ENCODE measurements at places on chromosomes 6 and 20.

- no peak for DNase-seq
These were observed 26.9 kb downstream of the TFAP2B start for GRCh38 chr6:50845499-50846143.

GRCh38 chr6:113560908-113561307 lies 296.2 kb upstream of the MARCKS start:
- DNase-seq = no peak

- DNase-seq = no peak
These were observed 89.9 kb downstream of the PSMB1 start for GRCh38 chr6:170463101-170463721.

DNA sequence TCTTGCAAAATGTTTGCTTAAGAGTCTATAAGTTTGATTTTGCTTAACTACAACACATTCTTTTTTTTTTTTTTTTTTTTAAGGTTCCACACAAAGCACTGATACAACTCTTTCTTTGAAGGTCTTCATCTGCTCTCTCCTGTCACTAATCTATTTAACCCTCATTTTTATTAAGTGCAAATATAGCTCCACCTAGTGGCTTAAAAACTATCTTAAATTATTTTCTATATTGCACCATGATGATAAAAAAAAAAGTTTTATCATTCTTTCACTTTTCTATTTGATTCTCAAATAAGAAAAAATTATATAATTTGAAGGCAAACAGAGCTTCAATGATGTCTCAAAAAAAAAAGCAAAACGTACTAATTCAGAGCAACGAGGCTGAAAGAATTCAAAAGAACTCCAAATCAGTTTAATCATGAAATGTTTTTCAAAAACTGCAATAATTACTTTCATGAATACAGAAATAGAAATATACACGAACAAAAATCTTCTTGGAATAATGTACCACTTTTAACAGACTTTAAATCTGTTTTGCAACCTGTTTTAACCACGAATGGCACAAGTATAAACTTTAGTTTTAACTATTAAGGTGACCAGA lies 12.8 kb downstream of the ESF1 start:
- DNase-seq = no peak

DNA sequence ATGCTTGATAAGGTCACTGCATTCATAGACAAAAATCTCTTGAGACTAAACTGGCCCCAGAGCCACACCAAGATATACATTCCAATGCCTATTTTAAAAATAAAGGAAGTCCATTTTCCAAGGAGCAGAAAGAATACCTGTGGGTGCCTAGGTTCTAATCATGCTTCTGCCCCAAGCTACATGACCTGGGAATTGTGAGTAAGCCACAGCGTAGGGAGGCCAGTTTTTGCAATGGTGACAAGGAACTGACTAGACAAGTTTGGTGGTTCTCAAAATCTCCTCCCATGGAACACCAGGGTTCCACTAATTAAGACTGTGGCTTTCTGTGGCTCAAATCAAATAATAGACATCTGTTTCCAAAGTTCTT lies 83.3 kb downstream of the GMDS start:
- no peak for DNase-seq

GRCh38 chr20:22490287-22491193 lies 93.8 kb downstream of the FOXA2 start:
- DNase-seq = no peak

- no peak for DNase-seq
These were observed 39.2 kb downstream of the ZNF184 start for GRCh38 chr6:27433714-27434113.

DNA sequence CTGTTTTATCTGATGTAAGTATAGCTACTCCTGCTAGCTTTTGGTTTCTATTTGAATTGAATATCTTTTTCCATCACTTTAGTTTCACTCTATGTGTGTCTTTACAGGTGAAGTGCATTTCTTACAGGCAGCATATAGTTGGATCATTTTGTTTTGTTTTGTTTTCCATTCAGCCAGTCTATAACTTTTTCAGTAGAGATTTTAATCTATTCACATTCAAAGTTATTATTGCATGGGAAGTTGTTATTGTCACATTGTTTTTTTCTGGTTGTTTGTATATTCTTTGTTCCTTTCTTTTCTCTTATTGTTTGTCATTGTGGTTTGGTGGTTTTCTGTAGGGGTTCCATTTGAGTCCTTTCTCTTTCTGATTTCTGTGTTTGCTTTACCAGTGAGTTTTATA lies 151.2 kb downstream of the PDE10A start:
- DNase-seq = no peak

DNA sequence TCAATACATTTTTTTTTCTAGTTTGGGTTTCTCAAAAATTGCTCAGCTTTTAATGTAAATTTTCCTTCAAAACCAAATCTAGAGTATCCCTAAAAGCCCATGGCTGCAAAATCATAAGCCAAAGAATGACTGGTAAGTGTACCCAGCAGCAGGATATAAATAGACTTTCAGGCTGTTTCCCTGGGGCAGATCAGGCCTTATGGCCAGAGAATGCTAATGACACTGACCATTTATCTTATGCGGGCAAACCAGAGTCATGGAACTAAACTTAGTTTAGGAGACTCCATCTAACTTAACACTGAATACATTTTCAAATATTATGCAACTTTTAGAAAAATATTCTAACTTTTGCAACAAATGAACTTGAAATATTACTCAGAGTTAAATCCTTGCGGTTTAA lies 7.4 kb downstream of the OSER1 start:
- DNase-seq = peak; percentile 18

GRCh38 chr6:96520171-96521115 lies 1.2 kb upstream of the UFL1 start:
- DNase-seq = no peak

GRCh38 chr6:133995758-133996157 lies 42.7 kb downstream of the TBPL1 start:
- DNase-seq = no peak

DNA sequence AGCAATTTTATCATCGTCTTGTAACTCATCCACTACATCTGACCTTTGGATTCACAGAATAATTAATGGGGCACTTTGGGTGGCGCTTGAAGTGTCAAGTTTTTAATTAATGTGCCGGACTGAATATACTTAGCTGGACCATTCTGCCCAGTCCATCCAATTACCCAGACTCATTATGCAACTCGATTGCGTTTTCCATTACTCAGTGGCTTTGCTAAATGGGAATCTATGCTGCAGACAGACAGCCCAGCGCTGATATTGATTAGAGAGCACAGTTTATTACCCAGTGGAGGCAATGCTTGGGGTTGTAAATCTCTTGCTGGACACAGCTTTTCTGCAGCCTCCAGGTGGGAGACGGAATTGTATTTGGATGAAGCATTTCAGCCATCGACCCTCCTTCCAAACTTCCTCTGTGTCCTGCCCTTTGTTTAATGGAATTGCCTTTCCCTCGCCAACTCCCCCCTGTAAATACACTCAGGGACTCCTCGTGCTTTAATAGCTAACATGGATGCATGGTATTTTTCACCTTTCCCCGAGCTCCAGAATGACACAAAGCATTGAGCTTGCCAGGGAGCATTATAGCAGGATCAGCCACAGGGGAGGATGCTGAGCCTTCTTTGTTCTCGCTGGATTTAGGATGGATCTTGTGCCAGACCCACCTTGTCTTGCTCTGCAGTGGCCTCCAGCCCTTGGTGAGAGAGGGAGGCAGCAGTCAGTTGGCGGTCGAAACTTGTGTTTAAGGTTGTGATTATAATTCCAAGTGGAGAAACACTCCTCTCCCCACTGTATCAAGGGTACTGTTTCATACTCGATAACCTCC lies 59.7 kb downstream of the EDN3 start:
- DNase-seq = no peak

DNA sequence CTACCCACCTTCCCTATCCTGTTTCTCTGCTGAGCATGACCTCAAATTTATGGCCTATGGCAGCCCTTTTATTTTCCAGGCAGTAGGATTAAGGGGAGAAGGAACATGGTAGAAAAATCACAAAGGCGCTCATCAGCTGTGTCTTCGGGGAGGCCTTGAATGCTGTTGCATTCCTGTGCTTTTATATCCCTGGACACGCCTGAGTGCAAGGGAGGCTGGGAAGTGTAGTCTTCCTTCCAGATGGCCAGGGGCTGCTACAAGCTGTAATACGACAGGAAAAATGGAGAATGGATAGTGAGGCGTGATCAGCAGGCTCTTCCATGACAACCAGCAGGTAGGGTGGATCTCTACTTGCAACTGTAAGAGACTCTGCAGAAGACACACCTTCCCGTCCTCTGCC lies 210.9 kb upstream of the GGTLC1 start:
- no peak for DNase-seq

DNA sequence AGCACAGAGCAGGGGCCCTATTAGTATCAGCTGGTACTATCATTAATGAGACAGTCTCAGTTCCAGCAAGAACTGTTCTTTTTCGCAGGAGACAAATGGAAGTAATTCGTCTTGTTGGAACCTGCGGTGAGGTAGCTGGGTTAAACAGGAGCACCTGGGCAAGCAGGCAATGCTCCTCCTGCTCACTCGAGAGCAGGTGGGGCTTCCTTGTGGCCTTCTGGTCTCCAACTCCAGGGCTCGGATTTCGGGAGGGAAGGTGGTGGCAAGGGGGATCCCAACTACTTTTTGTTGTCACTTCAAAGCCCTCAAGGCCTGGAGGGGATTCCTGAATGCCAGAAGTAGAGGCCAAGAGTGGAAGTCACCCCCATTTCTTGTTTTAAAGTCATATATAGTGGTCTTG lies 1.3 kb upstream of the SPEF1 start:
- DNase-seq = no peak

DNA sequence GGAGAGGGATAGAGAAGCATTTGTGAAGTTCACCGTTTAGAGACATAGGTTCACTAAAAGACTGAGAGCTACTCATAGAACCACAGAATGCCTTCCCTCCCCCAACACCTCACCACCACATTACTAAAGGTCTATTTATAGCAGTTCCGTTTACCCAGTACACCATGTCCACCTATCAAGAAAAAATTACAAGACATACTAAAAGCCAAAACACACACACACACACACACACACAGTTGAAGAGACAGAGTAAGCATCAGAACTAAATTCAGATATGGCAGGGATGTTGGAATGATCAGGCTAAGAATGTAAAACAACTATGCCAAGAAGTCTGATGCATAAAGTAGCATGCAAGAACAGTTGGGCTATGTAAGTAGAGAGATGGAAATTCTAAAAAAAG lies 52.3 kb downstream of the SLC22A3 start:
- DNase-seq = no peak

DNA sequence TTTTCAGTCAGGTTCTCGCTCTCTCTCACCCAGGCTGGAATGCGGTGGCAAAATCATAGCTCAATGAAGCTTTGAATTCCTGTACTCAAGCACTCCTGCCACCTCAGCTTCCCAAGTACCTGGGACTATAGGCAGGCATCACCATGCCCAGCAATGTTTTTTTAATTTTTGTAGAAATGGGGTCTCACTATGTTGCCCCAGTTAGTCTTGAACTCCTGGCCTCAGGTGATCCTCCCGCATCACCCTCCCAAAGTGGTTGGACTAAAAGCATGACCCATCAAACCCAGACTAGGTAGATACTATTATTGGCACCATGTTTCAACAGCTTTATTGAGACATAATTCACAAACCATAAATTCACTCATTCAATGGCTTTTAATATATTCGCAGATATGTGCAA lies 72.7 kb upstream of the RUNX2 start:
- no peak for DNase-seq

DNA sequence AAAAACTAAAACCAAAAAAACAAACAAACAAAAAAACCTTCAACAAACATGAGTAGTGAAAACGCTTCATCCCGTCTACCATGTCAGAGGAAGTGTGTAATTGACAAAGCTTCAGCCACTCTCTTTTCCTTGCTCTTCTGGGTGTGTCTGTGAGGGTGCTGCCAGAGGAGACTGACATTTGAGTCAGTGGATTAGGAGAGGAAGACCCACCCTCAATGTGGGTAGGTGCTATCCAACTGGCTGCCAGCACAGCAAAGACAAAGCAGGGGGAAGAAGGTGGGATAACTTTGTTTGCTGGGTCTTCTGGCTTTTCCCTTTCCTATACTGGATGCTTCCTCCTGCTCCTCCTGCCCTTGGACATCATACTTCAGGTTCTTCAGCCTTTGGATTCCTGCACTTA lies 145.6 kb downstream of the TASP1 start:
- no peak for DNase-seq

- no peak for DNase-seq
These were observed 382 bp downstream of the MYH7B start for GRCh38 chr20:34956041-34956458.

DNA sequence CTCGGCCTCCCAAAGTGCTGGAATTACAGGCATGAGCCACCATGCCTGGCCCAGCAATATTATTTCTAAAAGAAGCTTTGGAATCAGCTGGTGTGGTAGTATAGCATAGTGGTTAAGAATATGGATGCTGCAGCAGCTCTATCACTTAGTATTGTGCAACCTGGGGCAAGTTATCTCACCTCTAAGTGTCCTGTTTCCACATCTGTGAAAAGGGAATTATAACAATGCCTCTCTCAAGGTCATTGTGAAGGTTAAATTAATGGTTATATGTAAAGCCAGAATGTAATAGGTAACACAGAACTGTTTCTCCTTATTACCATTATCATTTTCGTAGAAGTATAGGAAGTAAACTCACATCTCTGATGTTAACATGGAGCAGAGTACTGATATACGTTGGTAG lies 14.2 kb downstream of the SLC17A2 start:
- DNase-seq = no peak

- no peak for DNase-seq
These were observed 134.9 kb downstream of the PLCB1 start for GRCh38 chr20:8267009-8267408.

- no peak for DNase-seq
These were observed 224.5 kb downstream of the FOXC1 start for GRCh38 chr6:1834207-1834606.

DNA sequence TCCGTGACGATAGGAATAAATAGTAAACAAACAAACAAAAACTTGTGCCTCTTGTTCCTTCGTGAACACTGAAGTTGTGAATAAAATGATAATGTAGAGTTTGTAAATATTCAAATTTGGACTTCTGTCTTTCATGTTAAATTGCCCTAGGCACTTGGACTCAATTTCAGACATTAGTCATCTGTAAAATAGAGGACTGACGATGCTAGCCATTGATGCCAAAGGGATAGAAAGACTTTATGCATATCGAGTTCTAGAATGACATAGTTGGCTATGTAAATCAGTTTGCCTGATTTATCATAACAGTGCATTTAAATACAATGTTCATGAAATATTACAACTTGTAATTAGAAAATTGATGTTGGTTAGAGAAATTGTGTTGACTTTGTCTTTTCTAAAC lies 45.9 kb upstream of the FLRT3 start:
- no peak for DNase-seq

All from right atrium auricular region (tissue), 2 donors.